ENCODE measurements at places on chromosomes 11 and 22. TPM values are rescaled to one million over a fixed set of nuclear protein-coding genes. Genes with fewer than 3 reads are reported as not detected.

The GDPD4 gene
- not detected for total RNA-seq

The POLR2F gene
- 24.7 TPM for total RNA-seq

The ARFIP2 gene
- 31.8 TPM for total RNA-seq

The DRD2 gene
- total RNA-seq, result not detected

The RASSF10 gene
- total RNA-seq, result 4.8 TPM

The RAG2 gene
- 0.21 TPM for total RNA-seq

The CALCA gene
- total RNA-seq, result not detected

The ISX gene
- not detected for total RNA-seq

The GAB4 gene
- not detected for total RNA-seq

The TRAF6 gene
- total RNA-seq, result 12.5 TPM

The TRIM48 gene
- not detected for total RNA-seq

The SLC22A12 gene
- not detected for total RNA-seq

The CDON gene
- 35.2 TPM for total RNA-seq

The CARD10 gene
- total RNA-seq, result 12.2 TPM

The FANCF gene
- total RNA-seq, result 6.4 TPM

The CST6 gene
- total RNA-seq, result 2.3 TPM

The MS4A12 gene
- not detected for total RNA-seq

The EWSR1 gene
- 120 TPM for total RNA-seq

The SMC1B gene
- total RNA-seq, result 0.10 TPM

The A4GALT gene
- total RNA-seq, result 24.1 TPM

The TRIM51 gene
- total RNA-seq, result not detected

The TOM1 gene
- 35.6 TPM for total RNA-seq

The LGR4 gene
- 69.4 TPM for total RNA-seq

The APOL6 gene
- 7.9 TPM for total RNA-seq

The NCAM1 gene
- total RNA-seq, result 160 TPM

All from tongue (tissue), 3 donors.